ENCODE measurements at places on chromosomes 5 and 9. TPM values are rescaled to one million over a fixed set of nuclear protein-coding genes. Genes with fewer than 3 reads are reported as not detected.

Gene ABO
- total RNA-seq, result 16.6 TPM

Gene SKP1
- total RNA-seq, result 250 TPM

DNA sequence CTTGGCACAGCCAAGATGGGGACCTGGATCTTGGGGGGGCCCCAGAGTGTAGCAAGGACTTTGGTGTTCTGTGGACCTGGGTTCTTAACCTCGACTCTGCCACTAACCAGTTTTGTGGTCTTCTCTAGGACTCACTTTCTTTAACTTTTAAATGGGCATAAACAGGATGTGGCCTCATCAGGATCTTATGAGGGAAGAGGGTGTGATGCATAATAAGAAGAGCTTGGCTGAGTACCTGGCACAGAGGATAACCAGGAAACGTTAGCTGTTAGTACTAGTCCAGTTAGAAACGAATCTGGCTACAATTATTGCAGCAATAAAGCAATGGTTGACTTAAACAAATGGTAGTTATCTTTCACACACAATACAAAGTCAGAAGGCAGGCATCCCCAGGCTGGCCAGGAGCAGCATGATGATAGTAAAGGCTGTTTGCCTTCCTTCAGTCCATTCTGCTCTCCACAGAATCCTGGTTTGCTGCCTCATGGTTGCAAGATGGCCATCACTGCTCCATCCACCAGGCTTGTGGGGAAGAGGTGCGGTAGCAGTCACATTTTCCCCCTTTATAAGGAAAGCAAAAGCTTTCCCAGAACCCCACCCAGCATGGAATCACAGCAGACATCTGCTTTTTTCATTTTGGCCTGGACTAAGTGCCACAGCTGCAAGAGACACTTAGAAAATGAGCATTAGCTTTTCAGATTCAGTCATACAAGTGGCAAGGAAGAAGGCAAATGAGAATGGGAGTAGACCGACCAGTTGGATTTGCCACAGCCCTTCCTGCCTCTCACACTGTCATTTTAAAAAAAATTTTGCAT, 225.0 kb downstream of the AOPEP start:
- DNase-seq, result no peak

Gene CYLC2
- not detected for total RNA-seq

DNA sequence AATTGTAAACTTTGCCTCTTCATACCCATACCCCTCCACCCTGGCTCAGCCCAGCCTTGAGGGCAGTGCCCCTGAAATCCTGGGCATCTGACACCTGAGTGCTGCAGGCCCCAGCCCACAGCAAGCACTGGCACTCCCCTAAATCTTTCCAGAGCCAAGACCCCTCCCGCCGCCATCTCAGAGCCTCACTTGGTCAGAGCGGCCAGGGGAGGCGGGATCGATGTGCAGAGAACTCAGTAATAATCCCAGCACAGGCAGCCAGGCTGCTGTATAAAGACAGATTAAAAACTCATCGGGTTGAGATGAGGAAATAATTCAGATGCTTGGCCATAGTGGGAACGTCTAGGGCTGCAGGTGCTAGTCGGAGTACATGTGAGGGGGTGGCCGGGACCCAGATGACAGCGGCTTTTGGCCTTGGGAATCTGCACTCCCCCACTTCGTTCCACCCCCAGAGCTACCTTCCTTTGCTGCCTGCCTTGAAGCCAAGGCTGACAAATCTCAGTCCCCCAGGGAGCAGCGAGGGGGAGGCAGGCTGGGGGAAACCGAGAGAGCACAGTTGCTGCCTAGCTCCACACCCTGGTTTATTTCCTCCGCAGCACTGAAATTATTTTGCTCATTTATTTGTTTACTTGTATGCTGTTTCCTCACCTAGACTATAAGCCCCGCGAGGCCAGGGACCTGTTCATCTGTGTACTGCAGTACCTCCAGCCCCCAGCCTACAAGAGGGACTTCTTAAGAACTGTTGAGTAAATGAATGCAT, 19.5 kb upstream of the ARAP3 start:
- DNase-seq, result no peak

Gene PAPPA
- total RNA-seq, result 0.64 TPM

Gene FGF10
- total RNA-seq, result 3.1 TPM

Gene AGXT2
- total RNA-seq, result not detected

GRCh38 chr9:89853931-89854330, 249.1 kb downstream of the GADD45G start:
- DNase-seq, result no peak

Gene MELK
- 1.7 TPM for total RNA-seq

DNA sequence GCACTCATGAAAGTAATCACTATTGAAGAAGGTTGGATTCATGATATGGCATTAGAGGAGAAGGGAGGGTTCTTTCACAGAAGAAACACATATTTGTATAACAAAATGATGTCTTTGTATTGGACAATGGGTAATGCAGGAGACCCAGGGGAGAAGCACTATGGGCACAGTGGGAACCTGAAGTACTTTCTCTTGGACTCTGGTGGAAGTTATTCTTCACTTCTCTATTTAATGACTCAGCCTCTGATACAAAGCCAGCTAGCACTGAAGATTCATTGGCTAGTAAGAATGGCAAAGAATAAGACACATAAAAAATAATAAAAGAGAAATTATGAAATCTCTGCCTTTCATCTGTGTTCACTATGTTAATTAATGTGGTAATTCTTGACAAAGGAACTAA, 149.9 kb upstream of the PRR16 start:
- no peak for DNase-seq

GRCh38 chr5:135546912-135547311, 11.1 kb upstream of the NEUROG1 start:
- DNase-seq, result no peak

DNA sequence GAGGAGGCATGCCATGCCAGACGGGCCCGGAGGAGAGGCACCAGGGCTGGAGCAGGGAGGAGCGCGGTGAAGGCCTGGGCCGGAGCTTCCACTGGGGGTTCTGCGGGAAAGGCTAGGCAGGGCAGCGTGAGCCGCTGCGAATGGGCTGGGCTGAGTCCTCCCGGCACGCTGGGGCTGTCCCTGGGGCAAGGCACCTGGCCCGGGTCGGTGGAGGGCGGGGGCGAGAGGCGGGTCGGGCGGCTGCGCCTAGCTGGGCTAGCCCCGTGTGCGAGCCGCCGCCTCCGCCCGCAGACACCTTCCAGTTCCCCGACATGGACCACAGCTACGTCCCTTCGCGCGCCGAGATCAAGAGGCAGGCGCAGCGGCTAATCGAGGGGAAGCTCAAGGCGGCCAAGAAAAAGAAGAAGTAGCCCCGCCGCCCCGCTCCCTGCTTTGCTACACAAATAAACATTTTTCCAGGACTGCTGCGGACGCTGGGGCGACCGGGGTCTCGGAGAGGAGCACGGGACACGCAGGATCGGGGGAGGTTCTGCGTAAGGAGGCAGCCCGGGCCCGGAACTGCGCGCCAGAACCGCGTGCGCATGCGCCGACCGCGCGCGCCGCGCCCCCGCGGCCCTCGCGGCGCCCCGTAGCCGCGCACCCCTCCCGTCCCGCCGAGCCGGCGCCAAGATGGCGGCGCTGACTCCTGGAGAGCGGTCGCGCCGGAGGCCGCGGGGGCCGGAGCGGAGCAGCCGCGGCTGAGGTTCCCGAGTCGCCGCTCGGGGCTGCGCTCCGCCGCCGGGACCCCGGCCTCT, at the start of gene RABL6:
Gene RABL6 (plus strand): TSS at position 668 of the 794 bp plus-strand sequence. CDS start 249 bp downstream, outside the sequence.
- peak; percentile 94 for DNase-seq

Gene C9orf50
- not detected for total RNA-seq

GRCh38 chr9:97500263-97500662, 1.2 kb upstream of the TMOD1 start:
- no peak for DNase-seq

DNA sequence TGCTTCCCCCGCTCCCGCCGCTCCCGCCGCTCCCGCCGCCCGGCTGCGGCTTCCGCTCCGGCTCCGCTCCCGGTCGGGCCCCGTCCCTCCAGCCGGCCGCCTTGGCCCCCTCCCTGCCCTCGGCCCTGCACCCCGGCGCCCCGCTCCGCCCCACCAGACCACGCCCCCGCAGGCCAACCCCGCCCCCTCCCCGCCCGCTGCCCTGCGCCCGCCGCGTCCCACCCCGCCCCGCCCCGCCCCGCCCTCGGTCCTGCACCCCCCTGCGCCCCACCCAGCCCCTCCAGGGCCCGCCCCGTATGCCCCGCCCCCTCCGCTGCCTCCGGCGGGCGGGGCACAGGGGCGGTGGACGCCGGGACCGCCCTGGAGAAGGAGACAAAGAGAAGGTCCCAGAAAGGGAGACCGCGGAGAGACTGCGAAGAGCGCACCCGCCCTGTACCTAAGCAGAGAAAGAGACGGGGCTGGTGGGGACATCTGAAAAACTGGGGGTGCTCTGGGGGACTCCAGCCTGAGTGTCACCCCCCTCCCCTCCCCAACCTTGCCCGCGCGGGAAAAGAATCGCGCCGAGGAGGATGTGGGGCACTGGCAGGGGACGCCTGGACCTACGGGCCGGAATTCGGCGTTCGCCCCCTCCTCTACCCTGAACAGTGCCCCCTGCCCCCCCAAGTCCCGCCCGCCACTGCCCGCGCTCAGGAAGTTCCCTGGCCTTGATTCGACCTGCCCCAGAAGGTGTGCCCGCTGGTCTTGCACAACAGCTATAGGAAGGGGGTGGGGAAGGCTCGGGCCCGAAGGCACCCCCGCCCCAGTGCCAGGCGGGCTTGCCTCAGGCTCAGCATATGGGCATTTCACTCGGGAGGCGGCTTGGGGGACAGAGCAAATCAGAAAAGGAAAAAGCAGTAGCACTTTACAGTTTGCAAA, 42.8 kb upstream of the STXBP1 start:
- DNase-seq, result peak; percentile 95

GRCh38 chr9:105296877-105297287, 52.4 kb downstream of the SLC44A1 start:
- no peak for DNase-seq

DNA sequence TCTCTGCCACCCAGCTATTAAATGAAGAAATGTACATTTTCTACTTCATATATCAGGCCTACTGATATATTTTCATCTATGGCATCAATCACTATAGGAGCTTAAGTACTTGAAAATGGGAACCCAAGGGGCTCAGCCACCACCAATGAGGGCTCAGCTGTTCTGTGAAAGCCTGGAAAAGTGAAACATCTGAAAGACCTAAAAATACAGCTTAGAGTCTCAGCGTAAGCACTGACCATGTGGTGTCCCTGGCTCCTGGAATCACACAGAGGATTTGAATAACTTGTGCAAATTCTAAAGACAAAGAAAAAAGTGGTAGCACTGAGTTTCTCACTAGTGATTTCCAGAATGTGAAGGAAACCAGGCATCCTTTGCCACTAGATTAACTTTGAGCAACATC, 64.5 kb downstream of the PTPRD start:
- no peak for DNase-seq

DNA sequence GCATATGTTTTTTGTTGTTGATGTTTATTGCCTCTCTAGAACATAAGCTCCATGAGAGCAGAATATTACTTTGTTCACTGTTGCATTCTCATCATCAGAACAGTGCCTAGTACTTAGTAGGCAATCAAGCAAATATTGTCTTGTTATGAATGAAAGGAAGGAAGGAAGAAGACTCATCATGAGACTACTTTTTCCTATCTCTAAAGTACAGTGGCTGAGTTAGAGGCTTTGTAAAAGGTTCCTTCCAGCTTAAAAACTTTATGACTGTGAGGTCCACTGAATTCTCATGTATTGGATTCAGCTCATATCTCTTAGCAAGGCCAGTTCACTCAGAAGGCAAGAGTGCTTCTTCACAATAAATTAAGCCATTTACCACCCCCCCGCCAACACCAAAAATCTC, 171.8 kb upstream of the NR3C1 start:
- DNase-seq, result no peak

DNA sequence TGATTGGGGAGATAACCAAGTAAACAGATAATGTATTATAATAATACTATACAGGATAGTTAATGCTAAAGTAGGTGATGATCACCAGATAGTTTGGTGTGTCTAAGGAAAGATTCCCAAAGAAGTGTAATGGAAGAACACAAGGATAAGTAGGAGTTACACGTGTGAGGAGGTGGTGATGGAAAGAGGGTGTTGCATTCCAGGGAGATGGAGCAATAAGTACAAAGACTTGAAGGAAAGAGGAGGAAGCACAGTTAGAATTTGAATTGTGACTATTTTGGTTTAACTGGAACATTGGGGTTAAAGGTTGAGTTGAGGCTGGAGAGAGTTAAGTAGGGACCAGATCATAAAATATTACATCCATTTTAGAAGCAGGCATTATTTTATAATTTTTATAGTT, 76.9 kb downstream of the IPO11 start:
- no peak for DNase-seq

DNA sequence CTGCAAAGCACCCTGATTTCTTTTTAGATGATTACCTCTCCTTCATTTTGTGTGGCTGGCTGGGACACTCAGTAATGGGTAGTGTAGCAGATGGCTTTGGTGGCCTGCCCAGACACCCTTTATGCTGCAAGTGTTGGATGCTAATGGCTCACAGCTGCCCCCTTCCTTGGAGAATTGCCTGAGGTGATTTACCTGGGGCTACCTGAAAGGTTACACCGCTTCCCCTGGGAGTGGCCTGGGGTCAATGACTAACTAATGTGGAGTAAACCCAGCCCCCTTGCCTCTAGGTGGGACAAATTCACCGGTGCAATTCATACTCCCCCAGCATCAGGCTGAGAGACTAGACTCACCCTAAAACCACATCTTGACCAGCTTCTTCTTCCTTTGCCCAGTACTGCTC, 23.5 kb upstream of the HAND1 start:
- no peak for DNase-seq

- DNase-seq, result no peak
Measured at GRCh38 chr9:91712811-91713210, 237.2 kb downstream of the ROR2 start.

Gene TTC16
- total RNA-seq, result not detected

DNA sequence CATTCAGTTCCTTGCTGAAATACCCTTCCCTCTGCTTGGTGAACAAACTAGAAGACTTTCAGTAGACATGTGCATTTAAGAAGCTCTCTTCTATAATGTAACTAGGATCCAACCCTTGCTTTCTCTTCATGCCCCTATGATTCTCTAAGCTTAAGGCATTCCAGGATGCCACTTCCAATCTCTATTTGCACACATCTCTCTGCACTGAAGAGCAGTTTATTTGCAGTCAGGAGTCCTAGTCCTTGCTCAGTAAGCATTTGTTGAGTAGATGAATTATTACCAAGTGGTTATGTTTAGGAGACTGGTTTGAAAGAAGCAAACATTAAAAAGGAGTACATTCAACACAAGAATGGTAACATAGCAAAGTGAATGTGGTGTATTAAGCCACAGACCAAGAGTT, 274.2 kb upstream of the KLF9 start:
- DNase-seq, result no peak

Gene QRFP
- total RNA-seq, result not detected

DNA sequence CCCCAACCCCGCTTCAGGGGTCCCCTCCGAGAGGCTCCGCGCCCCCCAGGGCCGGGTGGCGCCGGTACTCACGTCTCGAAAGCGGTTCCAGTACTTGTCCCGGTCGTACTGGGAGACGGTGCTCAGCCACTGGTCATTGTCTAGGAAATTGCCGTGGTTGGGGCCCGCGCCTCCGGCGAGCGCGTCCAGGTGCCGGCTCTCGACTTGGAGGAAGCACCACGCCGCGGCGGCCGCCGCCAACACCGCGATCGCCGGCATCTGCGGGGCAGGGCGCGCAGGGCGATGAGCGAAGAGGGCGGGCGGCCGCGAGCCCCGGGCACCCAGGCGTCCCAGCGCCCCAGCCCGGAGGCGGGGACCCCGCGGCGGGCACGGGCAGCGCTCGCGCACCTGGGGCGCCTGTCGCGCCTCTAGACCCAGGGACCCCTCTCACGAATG, 808 bp downstream of the SPOCK1 start:
- no peak for DNase-seq

All from lower leg skin (tissue), 4 donors.